ENCODE measurements at places on chromosomes 12 and 14. TPM values are rescaled to one million over a fixed set of nuclear protein-coding genes. Genes with fewer than 3 reads are reported as not detected.

DNA sequence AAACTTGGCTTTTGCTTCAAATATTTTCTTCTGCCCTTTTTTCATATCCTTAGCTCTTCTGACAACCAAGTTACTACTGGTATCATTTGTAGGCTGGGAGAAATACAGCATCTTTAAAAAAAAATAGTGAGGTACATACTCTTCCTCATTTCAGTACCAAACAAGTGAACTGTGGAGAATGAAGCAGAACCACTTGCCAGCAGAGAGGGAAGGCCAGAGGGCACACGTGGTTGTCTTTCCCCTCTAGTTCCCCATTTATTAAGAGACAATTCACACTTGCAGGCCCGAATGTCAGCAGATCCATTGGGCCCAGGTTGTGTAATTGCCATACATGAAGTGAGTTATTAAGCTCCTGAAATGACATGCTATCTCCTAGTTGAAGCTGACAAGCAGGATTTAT is 3.2 kb downstream of the SUSD6 start:
- no peak for DNase-seq

- DNase-seq, result no peak
These were observed 237.6 kb upstream of the AMIGO2 start for GRCh38 chr12:47317175-47317915.

VDR gene
- 1.3 TPM for total RNA-seq

BRAP gene
- total RNA-seq, result 11.8 TPM

NOXRED1 gene
- total RNA-seq, result 0.42 TPM

DNA sequence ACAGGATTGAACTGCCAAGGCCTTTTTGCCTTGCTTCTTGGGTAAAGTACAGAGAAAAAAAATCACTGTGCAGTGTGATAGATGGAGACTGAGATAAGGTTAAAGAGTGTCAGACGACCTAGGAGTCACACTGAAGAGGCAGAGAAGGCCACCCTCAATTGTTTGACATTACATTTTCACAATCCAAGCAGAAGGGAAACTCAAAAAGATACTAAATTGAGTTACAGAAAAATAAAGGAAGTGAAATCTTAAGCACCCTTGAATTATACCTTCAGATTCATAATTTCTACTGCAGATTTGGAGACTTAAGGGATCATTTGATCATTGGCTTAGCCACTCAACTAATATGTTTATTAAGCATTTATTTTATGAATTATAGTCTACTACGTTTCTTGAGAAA is 97.1 kb downstream of the MYF5 start:
- DNase-seq, result no peak
